ENCODE measurements at places on chromosomes 12 and 14.

DNA sequence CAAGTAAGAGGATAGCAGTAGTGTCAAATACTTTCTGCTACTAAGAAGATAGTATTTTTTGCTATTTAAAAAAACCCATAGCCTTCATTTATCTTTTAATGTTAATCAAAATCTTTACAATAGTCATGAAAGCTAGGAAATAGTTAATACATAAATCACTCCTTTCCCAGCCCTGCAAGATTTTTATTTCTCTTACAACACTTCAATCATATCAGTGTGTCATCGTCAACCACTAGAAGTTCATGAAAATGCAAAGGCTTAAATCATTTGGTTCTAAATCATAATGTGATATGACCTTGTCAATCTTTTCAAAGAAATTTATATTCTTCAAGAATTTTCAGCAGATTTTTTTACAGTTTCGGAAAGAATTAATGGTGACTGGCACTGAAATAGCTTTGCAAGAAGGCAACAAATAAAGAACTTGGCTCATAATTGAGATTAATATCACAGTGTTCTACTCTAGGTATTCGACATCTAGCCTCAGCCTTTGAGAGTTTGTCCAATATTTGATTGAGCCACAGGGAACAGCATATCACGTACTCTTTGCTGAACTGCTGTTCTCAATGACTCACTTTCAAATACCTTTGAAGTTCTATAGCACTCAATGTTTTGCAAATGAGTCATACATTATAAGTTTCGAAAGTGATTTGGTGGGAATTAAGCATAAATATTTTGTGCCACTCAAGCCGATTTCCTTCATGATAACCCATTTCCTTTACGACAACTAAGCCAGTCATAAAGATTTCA is 384.0 kb upstream of the FOXG1 start:
- no peak for DNase-seq

- DNase-seq, result no peak
Measured at GRCh38 chr12:52495389-52495788, 2.3 kb upstream of the KRT6A start.

- no peak for DNase-seq
Measured at GRCh38 chr12:40668099-40668529, 24.1 kb upstream of the CNTN1 start.

- DNase-seq, result no peak
Measured at GRCh38 chr14:61973981-61974380, 211.8 kb downstream of the SNAPC1 start.

GRCh38 chr14:84090837-84091236 is 1439.1 kb upstream of the FLRT2 start:
- DNase-seq, result no peak

DNA sequence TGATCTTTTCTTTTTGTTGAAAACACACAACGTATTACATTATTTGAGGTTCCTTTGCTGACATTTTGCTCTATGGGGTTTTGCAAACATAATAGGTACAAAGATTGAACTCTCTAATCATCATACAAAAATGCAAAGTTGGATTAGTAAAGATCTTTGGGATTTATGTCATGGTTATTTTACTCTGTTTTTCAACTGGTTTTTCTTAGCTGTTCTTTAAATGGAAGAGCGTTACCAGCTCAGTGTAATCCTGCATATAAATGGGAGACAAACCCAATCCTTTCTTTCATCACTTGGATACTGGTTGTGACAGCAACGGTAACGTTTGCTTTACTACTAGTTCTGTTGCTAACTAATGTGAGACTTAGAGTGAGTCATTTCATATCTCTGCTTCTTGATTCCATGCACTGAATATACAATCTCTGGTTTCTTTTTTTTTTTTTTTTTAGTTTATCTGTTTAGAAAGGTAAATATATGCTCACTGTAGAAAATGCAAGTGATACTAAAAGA is 104.9 kb upstream of the NOVA1 start:
- DNase-seq, result no peak

DNA sequence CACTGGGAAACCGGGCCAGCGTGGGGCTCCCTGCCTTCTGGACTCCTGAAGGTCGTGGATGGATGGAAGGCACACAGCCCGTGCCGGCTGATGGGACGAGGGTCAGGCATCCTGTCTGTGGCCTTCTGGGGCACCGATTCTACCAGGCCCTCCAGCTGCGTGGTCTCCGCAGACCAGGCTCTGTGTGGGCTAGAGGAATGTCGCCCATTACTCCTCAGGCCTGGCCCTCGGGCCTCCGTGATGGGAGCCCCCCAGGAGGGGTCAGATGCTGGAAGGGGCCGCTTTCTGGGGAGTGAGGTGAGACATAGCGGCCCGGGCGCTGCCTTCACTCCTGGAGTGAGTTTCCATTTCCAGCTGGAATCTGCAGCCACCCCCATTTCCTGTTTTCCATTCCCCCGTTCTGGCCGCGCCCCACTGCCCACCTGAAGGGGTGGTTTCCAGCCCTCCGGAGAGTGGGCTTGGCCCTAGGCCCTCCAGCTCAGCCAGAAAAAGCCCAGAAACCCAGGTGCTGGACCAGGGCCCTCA is 26.9 kb downstream of the HIP1R start:
- DNase-seq, result no peak

DNA sequence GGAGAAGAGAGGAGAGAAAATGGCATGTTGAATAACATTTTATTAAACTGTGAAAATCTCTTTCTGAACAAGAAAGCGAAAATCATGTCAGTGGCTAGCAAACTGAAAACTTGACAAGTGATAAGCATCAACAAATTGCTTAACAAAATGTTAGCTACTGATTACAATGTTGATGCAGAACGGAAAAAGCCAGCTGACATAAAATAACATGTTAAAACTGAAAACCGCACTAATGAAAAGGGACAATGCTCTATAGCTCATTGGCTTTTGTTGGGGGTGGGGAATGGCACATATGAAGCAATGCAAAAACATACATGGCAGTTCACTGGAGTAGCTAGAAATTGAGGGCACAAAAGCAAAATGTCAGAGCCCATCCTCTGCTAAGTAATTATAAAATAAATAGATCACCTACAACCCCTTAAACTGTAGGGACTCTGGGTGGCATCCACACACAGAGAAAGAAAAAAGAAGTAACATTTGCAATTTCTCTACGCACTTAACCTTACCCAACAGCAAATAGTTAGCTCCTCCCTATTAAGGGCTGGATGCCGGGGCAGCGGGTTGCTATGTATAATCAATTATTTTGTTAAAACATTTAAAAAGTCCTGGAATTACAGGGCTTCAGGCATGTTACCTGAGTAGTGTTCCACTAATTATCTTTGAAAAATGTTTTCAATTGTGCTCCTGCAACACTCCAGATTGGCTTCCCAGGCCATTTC is 129.2 kb upstream of the USP15 start:
- DNase-seq, result no peak

GRCh38 chr14:26963711-26964110 is 365.9 kb upstream of the NOVA1 start:
- DNase-seq, result no peak

GRCh38 chr14:35140718-35141581 is 18.6 kb downstream of the PRORP start:
- DNase-seq, result no peak

DNA sequence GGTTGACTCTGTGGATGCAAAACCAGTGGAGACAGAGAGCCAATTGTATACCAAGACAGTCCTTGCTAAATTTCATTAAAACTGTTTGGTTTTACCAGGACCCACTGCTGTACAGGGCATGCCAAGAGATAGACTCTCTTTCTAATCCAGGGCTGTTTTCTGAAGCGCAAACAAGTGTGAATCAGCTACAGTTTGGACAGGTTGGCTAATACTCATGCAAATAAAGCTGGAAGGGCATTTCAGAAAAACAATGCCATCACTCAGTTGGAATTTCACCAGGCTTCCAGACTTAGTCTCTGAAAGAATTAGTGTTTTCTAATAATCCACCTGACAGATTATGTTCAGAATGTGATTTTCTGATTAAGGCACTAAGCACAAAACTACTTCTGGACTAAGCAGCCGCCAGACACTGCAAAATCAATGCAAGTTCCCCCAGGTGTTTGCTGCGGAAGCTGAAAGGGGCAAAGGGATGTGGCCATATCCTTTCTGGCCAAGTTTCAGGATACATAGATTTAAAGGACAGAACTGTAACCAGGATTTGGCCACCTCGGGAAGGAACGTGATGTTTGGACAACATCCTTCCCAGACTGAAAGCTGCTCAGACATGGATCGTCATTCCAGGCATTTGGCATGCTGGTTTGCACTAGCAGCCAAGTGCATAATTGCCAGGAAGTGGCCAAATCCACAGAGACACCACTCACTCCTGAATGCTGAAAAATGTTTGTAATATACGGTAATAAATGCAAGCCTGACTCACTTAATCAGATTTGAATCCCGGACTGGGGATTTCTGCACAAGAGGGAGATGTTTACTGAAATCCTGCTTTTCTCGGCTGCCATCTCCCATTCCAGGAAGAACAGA is 32.0 kb upstream of the CDKN3 start:
- no peak for DNase-seq

- no peak for DNase-seq
Measured at GRCh38 chr14:46596236-46596635, 55.3 kb downstream of the RPL10L start.

GRCh38 chr14:103016594-103016993 is 40.8 kb downstream of the CDC42BPB start:
- DNase-seq, result no peak

GRCh38 chr12:60209933-60210332 is 614.1 kb downstream of the SLC16A7 start:
- no peak for DNase-seq

- no peak for DNase-seq
Measured at GRCh38 chr12:80756875-80757274, 40.2 kb downstream of the MYF5 start.

DNA sequence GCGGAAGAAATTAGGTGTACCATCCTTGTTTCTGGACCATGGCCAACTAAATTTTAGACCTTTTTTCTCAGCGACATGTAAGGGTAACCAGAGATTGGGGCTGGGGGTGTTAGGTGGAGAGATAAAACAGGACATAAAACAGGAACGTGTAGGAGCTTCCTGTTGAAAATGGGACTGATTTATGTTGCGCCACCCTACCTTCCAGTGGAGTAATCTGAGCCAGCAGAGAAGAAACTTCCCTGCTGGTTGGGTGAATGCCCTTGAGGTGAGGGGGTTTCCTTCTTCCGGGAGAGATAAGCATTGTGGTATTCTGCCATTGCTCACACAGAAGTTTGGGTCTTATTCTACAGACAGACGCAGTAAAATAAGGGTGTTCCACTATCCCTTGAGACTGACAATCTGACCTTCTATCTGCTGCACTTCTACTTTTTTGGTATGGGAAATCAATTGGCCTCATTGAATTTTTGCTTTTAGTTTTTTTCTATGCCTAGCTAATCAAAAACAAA is 417.6 kb downstream of the PCNX1 start:
- peak; percentile 15 for DNase-seq

DNA sequence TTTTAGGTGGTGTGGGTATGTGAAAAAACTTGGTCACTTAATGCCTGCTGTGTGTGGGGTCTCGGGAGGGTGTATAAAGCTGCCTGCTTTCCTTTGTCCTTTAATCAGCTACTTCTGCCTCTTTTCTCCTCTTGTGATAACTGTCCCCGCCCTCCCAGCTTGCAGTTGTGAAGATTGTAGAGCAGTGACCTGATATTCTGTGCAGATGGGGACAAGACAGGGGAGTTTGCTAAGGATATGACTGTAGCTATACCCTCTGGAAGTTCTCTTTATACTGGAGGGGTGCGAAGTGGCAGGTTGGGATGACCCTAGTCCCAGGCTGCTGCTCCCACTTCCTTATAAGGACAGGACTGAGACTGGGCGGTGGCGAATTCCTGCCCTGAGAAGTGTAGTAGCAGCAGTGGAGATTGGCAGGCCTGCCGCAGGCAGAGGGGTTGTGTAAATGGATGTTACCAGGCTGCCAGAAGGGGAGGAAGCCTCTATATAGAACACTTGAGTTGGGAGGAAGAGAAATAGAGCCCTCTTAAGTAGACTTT is 835 bp downstream of the MYL6 start:
- no peak for DNase-seq

GRCh38 chr12:24911271-24911791 is 37.6 kb downstream of the BCAT1 start:
- DNase-seq, result no peak

GRCh38 chr14:89117012-89117411 is 292.6 kb downstream of the TTC8 start:
- DNase-seq, result no peak

DNA sequence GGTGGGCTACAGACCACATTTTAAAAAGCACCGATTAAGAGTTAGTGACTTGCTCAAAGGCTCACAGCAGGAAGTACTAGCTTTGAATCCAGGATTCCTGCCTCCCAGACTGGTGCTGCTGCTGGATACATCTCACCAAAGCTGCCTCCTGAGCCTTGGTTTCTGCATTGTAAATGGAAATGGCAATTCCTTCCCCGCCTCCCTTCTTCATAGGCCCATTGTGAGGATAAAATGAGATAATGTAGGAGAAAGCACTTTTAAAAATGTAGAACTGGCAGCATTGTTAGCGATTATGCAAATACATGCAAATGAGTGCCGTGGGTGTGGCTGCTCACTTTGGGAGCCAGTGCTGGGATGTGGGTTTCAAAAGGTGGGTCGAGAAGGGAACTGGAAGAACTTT is 15.4 kb downstream of the PDE1B start:
- DNase-seq, result no peak

GRCh38 chr14:95498622-95499353 is 17.7 kb downstream of the SYNE3 start:
- DNase-seq, result no peak

DNA sequence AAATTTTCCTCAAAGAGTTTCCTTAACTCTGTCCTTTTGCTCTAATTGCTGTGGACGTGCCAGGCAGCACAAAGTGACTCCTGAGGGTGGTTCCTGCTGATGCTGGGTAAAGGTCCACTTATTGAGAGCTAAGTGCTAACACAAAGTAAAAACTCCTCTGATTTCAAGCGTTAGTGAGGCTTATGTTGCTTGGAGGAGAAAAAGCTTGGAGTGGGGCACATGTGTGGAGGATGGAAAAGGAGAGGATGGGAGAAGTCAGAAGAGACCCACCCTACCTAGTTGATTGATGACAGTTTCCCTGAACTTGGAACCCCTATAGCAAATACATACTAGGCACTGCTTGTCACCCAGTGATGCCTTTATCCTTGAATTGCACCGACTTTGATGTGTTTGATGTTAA is 10.1 kb upstream of the SLC11A2 start:
- no peak for DNase-seq

GRCh38 chr12:115623764-115624334 is 653.6 kb downstream of the MED13L start:
- DNase-seq, result no peak

DNA sequence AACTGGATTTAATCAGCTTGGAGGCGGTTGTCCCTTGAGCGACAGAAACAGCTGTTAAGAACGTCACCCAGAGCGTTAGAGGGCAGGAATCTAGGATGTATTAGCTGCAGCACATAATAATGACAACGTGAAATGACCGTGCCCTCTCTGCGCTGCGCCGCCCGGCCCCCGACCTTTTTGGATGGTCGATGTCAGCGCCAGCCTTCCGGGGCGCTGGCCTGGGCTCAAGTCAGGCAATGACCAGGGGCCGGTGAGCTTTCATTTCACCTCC is 427 bp upstream of the TMEM120B start:
- DNase-seq, result peak; percentile 10

GRCh38 chr12:128802756-128803155 is 21.0 kb downstream of the SLC15A4 start:
- DNase-seq, result no peak

- no peak for DNase-seq
Measured at GRCh38 chr12:7271893-7272514, 31.9 kb upstream of the ACSM4 start.

- no peak for DNase-seq
Measured at GRCh38 chr12:110073049-110073831, 24.9 kb upstream of the C12orf76 start.
